ENCODE measurements at places on chromosomes 3 and 15. TPM values are rescaled to one million over a fixed set of nuclear protein-coding genes. Genes with fewer than 3 reads are reported as not detected.

The CACNA2D3 gene
- 6.5 TPM for total RNA-seq

The FANCD2OS gene
- total RNA-seq, result not detected

The TERC gene
- total RNA-seq, result 19.7 TPM

The ECT2 gene
- total RNA-seq, result 13.5 TPM

The SH2D7 gene
- not detected for total RNA-seq

The CLRN1 gene
- not detected for total RNA-seq

- H3K27me3 ChIP-seq, result no peaks in the 10 kb centered on the region
- peak overlapping the region; percentile 90 for H3K4me3 ChIP-seq
- H3K36me3 ChIP-seq, result no peaks in the 10 kb centered on the region
- peak; percentile 65 for DNase-seq
- H3K4me1 ChIP-seq, result peaks cover 21% of the 10 kb centered on the region
- peak overlapping the region; percentile 96 for H3K27ac ChIP-seq
Measured at GRCh38 chr3:197298945-197299854, 788 bp upstream of the DLG1 start.

DNA sequence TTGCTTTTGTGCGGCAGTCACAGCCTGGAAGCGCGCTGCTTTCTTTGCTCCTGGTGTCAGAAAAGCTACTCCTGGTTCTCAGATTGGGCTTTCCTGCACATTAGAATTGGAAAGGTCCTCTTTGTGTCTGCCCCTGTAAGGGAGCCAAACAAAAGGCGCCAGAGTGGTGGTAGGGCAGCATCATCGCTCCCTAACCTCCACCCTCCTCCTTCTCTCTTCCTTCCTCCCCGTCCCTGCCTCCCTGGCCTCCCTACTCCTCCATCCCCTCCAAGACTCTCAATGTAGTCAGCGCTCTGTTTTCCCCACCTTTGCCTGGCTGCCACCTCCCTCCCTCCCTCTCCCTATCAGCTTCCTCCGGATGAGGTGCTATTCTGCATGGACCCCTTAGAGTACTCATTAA lies 65.3 kb downstream of the SH3GL3 start:
- no peaks in the 10 kb centered on the region for H3K4me1 ChIP-seq
- no peaks in the 10 kb centered on the region for H3K27me3 ChIP-seq
- no peak overlapping the region for H3K4me3 ChIP-seq
- DNase-seq, result no peak
- no peak overlapping the region for H3K27ac ChIP-seq

DNA sequence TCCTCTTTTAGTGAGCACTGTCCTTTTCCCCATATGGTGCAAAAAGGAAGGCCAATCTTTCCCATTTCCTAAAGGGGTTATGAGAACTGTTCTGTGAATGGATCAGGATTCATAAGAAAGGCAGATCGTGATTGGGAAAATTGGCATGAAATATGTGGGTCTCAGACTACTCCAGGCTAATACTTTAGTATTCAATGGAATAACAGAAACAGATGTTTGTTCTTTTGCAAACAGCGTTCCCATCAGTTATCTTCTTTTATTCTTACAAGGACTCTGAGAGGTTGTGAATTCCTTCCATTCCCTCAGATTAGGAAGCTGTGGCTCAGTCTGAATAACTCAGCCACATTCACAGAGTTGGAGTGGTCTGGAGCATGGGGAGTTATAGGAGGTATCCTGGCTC lies 51.3 kb upstream of the MTMR10 start:
- H3K27ac ChIP-seq, result no peak overlapping the region
- no peaks in the 10 kb centered on the region for H3K36me3 ChIP-seq
- no peak for DNase-seq
- H3K27me3 ChIP-seq, result no peaks in the 10 kb centered on the region
- H3K4me3 ChIP-seq, result no peak overlapping the region

DNA sequence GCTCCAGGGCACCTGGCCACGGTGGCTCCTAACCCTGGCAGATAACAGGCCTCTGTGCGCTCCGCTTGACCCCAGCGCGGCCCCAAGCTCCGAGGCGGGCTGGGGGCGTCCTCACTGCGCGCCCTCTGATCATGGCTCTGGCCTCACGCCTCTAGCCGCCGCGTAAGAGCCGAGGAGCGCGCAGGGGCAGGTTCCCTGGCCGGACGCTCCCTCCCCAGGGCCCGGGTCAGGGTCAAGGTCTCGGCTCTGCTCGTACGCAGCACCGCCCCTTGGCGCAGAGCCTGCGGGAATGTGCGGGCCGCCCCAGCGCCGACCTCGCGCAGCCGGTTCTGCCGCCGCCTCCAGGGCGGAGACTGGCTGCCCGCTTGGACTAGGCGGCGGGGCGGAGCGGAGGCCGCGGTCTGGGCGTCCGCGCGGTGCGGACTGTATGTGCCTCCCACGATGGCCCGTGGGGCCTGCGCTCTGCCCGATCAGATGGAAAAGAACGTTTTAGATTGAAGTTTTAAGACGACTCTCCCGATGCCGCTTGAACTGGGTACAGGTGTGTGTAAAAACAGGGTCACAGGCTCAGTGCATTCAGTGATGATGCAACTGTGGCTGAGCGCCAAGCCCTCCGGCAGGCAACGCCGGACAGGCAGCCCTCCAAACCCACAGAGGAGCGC lies 40.8 kb downstream of the CHST14 start:
- H3K4me1 ChIP-seq, result peaks cover 3% of the 10 kb centered on the region
- H3K4me3 ChIP-seq, result peak overlapping the region; percentile 64
- no peaks in the 10 kb centered on the region for H3K27me3 ChIP-seq
- no peaks in the 10 kb centered on the region for H3K36me3 ChIP-seq
- peak overlapping the region; percentile 74 for H3K27ac ChIP-seq
- peak; percentile 81 for DNase-seq

- H3K27me3 ChIP-seq, result no peaks in the 10 kb centered on the region
- no peak overlapping the region for H3K4me3 ChIP-seq
- no peak for DNase-seq
- H3K27ac ChIP-seq, result no peak overlapping the region
Measured at GRCh38 chr3:35596335-35596995, 42.9 kb upstream of the ARPP21 start.

DNA sequence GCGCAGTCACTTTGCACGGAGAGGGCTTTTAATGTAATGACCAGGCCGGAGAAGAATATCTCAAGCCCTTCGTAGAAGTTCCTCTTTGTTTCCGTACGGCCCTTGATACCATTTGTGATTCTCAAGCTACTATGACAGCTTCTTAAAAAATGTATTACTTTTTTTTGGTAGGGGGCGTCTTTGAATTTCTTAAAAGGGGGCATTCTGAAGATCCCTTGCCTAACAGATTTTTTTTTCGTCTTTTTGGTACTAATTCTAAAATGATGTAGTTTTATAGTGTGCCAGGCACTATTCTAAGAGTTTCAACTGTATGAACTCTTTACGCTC lies 614.0 kb downstream of the MCTP2 start:
- peak overlapping the region; percentile 46 for H3K4me3 ChIP-seq
- H3K27ac ChIP-seq, result peak overlapping the region; percentile 77
- no peak for DNase-seq
- H3K36me3 ChIP-seq, result no peaks in the 10 kb centered on the region
- peaks cover 11% of the 10 kb centered on the region for H3K4me1 ChIP-seq
- H3K27me3 ChIP-seq, result no peaks in the 10 kb centered on the region

DNA sequence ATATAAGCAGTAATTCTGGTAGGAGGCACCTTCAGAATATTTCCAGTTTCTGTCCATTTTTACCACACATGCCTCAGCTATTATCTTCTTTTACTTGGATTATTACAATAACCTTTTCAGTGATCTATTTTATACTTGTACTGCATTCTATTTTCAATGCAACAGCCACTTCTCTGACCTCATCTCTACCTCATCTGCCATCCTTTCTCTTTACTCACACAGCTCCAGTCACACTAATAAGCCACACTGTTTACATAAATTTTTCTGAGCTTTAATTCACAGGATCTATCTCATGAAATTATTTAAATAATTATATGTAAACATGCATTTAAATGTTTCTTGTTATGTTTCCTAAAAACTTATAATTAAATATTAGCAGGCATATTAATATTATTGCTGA lies 47.3 kb upstream of the BCHE start:
- DNase-seq, result no peak
- H3K27ac ChIP-seq, result no peak overlapping the region

GRCh38 chr15:80636675-80637074 lies 58.4 kb upstream of the ABHD17C start:
- no peaks in the 10 kb centered on the region for H3K4me1 ChIP-seq
- H3K4me3 ChIP-seq, result no peak overlapping the region
- no peaks in the 10 kb centered on the region for H3K27me3 ChIP-seq
- H3K27ac ChIP-seq, result no peak overlapping the region
- DNase-seq, result peak; percentile 31

DNA sequence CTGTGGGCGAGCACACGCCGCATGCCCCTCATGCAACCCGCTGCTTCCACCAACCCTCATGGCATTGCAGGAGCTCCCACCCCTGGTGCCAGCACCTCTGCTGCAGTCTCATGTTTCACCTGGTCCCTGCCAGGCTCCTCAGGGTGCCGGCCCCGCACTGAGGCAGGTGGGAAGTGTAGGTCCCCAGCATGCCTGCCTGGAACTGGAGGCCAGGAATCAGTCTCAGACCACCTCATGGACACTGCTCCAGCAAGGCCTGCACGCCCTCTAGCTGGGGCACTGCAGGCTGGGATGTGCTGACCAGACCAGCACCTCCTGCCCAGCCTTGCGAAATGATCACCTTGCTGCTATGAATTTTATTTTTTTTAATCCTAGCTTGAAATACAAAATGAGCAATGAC lies 39.1 kb downstream of the OCA2 start:
- H3K36me3 ChIP-seq, result no peaks in the 10 kb centered on the region
- H3K27me3 ChIP-seq, result no peaks in the 10 kb centered on the region
- no peaks in the 10 kb centered on the region for H3K4me1 ChIP-seq

GRCh38 chr15:82916161-82916952 lies 36.2 kb downstream of the HOMER2 start:
- DNase-seq, result no peak
- no peaks in the 10 kb centered on the region for H3K4me1 ChIP-seq
- no peaks in the 10 kb centered on the region for H3K27me3 ChIP-seq
- no peaks in the 10 kb centered on the region for H3K36me3 ChIP-seq

- H3K27ac ChIP-seq, result no peak overlapping the region
- no peak overlapping the region for H3K4me3 ChIP-seq
- no peaks in the 10 kb centered on the region for H3K4me1 ChIP-seq
- no peaks in the 10 kb centered on the region for H3K27me3 ChIP-seq
Measured at GRCh38 chr15:45714590-45715488, 80.0 kb downstream of the SQOR start.

DNA sequence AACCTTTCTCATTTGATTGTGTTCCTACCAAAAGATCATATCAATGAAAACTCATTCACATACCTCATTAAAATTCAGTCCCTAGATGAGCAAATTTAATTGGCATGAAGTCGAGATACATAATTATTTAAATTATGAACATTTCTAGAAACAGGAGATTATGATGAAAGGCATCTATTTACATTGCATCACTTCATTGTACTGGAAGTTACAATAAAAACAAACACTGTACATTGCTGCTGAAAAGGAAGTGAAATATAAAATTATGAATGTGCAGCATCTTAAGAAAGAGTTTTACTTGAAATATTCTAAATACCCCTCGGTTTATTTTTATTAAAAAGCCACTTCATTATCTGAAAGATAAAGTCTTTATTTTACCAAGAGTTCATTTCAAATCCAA lies 163.4 kb upstream of the ZNF385D start:
- no peaks in the 10 kb centered on the region for H3K27me3 ChIP-seq
- H3K4me1 ChIP-seq, result no peaks in the 10 kb centered on the region
- H3K4me3 ChIP-seq, result no peak overlapping the region
- H3K27ac ChIP-seq, result no peak overlapping the region
